ENCODE measurements at places on chromosomes 11 and 22. TPM values are rescaled to one million over a fixed set of nuclear protein-coding genes. Genes with fewer than 3 reads are reported as not detected.

DNA sequence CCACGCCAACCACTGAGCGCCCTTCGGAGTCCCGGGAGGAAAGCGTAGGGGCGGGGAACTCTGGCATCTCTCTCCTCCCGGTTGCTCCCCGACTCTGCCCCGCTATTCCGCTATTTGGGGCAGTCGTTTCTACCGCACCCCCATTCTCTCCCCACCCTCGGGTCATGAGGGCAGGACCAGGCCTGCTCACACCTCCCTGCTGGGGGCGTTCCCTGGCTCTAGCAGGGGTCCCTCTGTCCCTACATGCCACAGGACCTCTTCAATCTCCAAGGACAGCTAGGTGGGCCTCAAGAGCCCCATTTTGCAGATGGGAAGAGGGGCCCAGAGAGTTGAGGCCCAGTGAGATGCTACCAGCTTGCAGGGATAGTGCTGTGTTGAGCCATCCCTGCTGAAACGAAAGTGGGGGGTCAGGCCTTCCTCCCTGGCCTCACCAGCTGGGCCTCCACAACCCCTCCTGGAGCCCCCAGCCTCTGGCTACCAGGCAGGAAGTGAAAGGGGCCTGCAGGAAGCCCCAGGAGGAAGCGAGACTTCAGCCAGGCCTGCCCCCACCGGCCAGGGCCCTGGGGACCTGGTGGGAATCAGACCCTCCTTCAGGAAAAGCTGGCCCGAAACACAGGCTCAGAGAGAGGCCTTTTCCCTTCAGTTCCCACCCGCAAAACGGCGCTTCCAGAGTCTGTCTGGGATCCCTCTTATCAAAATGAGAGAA is 5.5 kb upstream of the SHISA8 start:
- H3K27me3 ChIP-seq = peaks cover 15% of the 10 kb centered on the region
- peak; percentile 37 for DNase-seq
- peak overlapping the region; percentile 61 for H3K27ac ChIP-seq
- peaks cover 32% of the 10 kb centered on the region for H3K4me1 ChIP-seq
- no peak overlapping the region for H3K4me3 ChIP-seq
- H3K36me3 ChIP-seq = no peaks in the 10 kb centered on the region

DNA sequence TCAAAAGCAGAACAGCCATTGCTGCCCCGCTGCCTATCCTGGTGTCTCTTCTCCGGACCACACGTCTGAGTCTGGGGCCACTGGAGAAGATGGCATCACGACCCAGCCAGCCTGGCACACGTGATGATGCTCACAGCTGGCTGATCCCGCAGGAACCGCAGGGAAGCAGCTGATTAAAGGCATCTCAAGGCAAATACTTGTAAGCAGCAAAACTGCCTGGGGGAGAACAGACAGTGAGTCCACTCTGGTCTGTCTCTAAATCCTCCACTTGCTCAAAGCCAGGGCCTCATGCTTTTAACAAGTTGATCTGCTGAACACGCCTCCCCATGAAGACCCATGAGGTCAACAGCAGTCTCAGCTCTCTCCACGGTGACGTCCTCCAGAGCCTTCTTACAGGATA is 108.6 kb downstream of the BRD1 start:
- H3K36me3 ChIP-seq = no peaks in the 10 kb centered on the region
- H3K27me3 ChIP-seq = peaks cover 13% of the 10 kb centered on the region
- DNase-seq = no peak
- peaks cover 7% of the 10 kb centered on the region for H3K4me1 ChIP-seq
- H3K4me3 ChIP-seq = no peak overlapping the region
- no peak overlapping the region for H3K27ac ChIP-seq

DNA sequence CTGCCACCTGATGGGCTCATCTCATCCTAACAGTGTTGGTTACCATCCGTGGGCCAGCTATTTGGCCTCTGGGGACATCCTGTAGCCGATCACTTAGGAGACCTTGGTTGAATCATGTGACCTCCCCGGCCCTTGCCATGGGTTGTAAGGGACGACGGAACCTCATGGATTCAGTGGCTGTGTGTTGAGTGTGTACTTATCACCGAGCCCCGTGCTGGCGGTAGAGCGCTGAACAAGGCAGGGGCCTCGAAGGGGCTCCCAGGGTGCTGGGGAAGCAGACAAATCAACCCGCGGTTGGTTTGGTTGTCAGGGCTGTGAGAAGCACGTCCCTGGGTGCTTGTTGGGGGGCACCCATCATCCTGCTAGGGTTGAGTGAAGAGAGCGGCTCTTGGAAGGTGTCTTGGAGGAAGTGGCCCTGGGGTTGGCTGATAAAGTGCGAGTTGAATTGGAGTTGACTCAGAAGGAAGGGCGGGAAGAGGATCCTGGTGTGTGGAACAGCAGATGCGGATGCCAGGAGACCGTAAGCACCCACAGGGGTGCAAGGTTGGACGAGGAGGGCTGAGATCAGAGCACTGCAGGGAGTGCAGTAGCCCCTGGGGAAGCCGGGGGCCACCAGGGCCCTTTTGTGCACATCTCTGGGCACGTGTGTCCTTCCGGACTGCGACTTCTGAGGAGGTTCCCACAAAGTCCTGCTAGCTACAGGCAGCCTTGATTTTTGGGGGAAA is 53.6 kb downstream of the MPPED1 start:
- no peaks in the 10 kb centered on the region for H3K27me3 ChIP-seq
- no peaks in the 10 kb centered on the region for H3K4me1 ChIP-seq
- H3K27ac ChIP-seq = no peak overlapping the region
- peaks cover 3% of the 10 kb centered on the region for H3K36me3 ChIP-seq
- H3K4me3 ChIP-seq = no peak overlapping the region

GRCh38 chr11:126414615-126415014 is 59.1 kb downstream of the ST3GAL4 start:
- peaks cover 12% of the 10 kb centered on the region for H3K27me3 ChIP-seq
- H3K36me3 ChIP-seq = peaks cover 16% of the 10 kb centered on the region
- no peak overlapping the region for H3K27ac ChIP-seq
- H3K4me3 ChIP-seq = no peak overlapping the region
- peaks cover 10% of the 10 kb centered on the region for H3K4me1 ChIP-seq

DNA sequence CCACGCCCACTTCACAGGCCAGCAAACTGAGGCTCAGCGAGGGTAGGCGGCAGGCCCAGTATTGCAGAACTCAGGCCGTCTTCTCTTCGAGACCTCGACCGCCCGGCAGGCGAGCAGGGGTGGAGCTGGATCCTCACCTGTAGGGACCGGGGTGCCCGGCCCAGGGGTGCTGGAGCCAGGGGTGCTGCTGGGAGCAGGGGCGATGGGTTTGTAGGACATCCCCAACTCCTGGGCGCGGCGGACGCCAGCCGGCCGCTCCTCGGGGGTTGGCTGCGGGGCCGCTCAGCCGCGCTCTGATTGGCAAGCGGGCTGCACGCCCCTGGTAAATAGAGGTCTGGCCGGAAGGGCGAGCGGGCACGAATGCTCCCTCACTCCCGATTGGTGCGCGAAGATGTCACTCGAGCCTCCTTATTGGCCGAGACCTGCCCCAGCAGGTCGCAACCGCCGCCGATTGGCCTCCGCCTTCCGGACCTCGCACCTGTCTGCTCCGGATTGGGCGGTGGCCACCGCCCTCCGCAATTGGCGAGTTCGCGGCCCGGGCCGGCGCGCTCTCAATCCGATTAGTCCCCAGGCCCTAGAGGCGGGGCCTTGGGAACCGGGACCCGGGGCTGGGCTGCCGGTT is at the start of gene CDK2AP2:
TSS of gene CDK2AP2 (minus strand) at position 299 of the 622 bp plus-strand sequence. CDS start at position 219, 80 bp downstream.
- peaks cover 1% of the 10 kb centered on the region for H3K36me3 ChIP-seq
- H3K27me3 ChIP-seq = peaks cover 10% of the 10 kb centered on the region
- peak within 1 kb of the TSS; percentile 93 for H3K4me3 ChIP-seq
- H3K4me1 ChIP-seq = peaks cover 19% of the 10 kb centered on the region
- H3K27ac ChIP-seq = peak within 1 kb of the TSS; percentile 93

GRCh38 chr11:134888821-134889220 is 476.8 kb upstream of the B3GAT1 start:
- H3K4me3 ChIP-seq = no peak overlapping the region
- H3K27ac ChIP-seq = no peak overlapping the region
- DNase-seq = no peak
- peaks cover 5% of the 10 kb centered on the region for H3K36me3 ChIP-seq
- no peaks in the 10 kb centered on the region for H3K4me1 ChIP-seq
- H3K27me3 ChIP-seq = peaks cover 1% of the 10 kb centered on the region

GRCh38 chr22:24699876-24700275 is 74.6 kb downstream of the PIWIL3 start:
- no peaks in the 10 kb centered on the region for H3K27me3 ChIP-seq
- H3K27ac ChIP-seq = no peak overlapping the region
- H3K36me3 ChIP-seq = no peaks in the 10 kb centered on the region
- H3K4me3 ChIP-seq = no peak overlapping the region

- H3K4me1 ChIP-seq = peaks cover 10% of the 10 kb centered on the region
- no peaks in the 10 kb centered on the region for H3K36me3 ChIP-seq
- H3K27ac ChIP-seq = no peak overlapping the region
- DNase-seq = no peak
- peaks cover 5% of the 10 kb centered on the region for H3K27me3 ChIP-seq
- no peak overlapping the region for H3K4me3 ChIP-seq
These were observed 35.0 kb upstream of the OR6M1 start for GRCh38 chr11:123841174-123841573.

DNA sequence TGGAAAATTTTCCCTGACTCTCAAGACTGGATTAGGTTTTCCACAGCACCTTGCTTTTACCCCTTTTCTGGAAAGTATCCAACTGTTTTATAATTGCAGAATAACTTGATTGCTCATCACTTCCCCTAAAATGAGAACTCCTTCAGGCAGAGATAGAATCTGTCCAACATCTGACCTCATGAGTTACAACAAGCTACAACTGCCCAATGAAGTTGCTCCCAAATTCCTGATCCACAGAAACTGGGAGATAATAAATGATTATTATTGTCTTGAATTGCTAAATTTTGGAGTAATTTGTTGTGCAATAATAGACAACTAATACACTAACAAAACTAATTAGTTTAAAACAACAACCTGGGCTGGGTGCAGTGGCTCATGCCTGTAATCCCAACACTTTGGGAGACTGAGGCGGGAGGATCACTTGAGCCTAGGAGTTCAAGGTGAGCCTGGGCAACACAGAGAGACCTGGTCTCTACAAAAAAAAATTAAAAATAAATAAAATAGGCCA is 10.0 kb upstream of the CCDC83 start:
- H3K27ac ChIP-seq = no peak overlapping the region
- peaks cover 2% of the 10 kb centered on the region for H3K27me3 ChIP-seq
- H3K4me3 ChIP-seq = no peak overlapping the region
- no peak for DNase-seq

- H3K36me3 ChIP-seq = no peaks in the 10 kb centered on the region
- no peak overlapping the region for H3K27ac ChIP-seq
- H3K4me3 ChIP-seq = no peak overlapping the region
- no peak for DNase-seq
- H3K27me3 ChIP-seq = no peaks in the 10 kb centered on the region
These were observed 793.3 kb upstream of the ARHGAP42 start for GRCh38 chr11:99893811-99894210.

- H3K4me1 ChIP-seq = peaks cover 13% of the 10 kb centered on the region
- H3K4me3 ChIP-seq = peak within 1 kb of the TSS; percentile 84
- DNase-seq = peak; percentile 28
- H3K27ac ChIP-seq = peak within 1 kb of the TSS; percentile 9
These were observed at the start of gene CLMP for GRCh38 chr11:123195188-123196059. CLMP (minus strand) TSS chr11:123195248; CDS start chr11:123194940, 308 bp downstream.

DNA sequence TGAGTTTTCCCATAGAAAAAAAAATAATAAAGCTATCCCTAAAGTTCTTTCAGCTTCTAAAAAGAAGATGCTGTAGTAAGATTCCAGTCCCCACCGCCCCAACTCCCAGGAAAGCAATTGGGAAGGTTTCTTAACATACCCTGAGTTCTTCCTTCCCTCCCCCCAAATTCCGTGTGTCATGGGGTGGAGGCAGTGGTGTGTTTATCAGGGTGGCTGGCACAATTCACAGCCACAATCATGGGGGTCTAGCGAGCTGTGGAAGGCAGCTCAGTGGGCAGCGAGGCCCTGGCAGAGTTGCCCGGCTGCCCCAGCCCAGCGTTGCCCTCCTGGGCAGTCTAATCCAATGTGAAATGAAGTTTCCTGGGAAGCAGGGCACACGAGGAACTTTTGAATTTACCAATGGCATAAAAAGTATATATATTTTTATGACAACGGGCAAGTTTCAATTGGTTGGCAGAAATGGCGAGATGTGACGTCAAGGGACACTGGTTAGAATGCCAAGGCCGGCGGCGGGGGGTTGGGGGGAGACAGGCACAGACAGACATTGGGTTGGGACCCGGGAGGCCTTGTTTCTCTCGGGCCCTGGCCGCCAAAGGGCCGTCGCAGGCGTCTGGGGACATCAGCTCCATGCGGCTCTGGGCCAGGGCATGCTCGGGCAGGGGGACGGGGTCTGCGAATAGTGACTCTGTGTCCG is 80.7 kb upstream of the PPARA start:
- no peak overlapping the region for H3K27ac ChIP-seq
- H3K36me3 ChIP-seq = no peaks in the 10 kb centered on the region
- no peak for DNase-seq
- peaks cover 18% of the 10 kb centered on the region for H3K27me3 ChIP-seq
- no peaks in the 10 kb centered on the region for H3K4me1 ChIP-seq
- H3K4me3 ChIP-seq = peak overlapping the region; percentile 50

- no peak overlapping the region for H3K4me3 ChIP-seq
- no peaks in the 10 kb centered on the region for H3K36me3 ChIP-seq
- H3K27me3 ChIP-seq = no peaks in the 10 kb centered on the region
- H3K4me1 ChIP-seq = no peaks in the 10 kb centered on the region
- no peak for DNase-seq
These were observed 53.8 kb downstream of the KCNA4 start for GRCh38 chr11:29963036-29963435.

The P2RY2 gene
- total RNA-seq = 0.10 TPM

The NFAM1 gene
- 1.6 TPM for total RNA-seq

The SEPTIN5 gene
- total RNA-seq = 2.3 TPM

The DRICH1 gene
- not detected for total RNA-seq
